CD4-positive, alpha-beta T cell treated with Interleukin-21 for 1 hour (primary cell): ENCODE measurements at places on chromosomes 3 and 15.

DNA sequence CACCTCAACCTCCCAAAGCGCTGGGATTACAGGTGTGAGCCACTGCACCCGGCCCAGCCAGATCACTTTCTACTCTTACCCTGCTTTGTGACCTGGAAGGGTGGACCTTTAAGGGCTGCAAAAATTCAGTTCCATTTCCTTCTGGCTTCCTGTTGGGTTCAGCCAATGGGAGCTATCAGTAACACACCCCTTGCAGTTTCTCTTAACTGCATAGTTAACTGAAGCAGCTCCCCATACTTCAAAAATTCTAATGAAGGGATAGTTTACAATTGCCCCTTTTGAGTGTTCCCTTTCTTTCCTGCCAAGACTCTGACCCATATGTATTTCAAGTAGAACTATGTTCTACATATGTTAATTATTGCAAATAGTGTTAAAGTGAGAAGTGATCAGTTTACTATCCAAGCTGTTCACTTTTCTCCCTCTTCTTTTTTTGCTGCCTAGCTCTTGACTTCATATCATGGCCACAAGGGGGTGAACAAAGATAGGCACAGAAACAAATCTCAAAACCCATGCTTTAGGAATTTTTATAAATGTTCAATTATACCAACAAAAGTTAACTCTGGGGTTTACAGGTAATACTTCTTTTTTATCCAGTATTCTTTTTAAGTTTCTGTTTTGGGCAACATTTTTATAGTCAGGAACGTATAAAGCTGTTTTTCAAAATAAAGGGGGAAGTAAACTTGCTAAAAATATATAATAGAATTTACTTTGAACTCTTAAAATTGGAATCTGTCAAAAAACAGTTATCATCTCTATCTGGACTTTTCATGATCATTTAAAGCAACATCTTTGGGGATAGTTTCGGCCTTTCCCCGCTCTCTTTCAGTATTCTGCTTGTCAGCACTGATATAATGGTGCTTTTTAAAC lies 8.1 kb downstream of the PGBD4 start:
- peak; percentile 34 for DNase-seq

DNA sequence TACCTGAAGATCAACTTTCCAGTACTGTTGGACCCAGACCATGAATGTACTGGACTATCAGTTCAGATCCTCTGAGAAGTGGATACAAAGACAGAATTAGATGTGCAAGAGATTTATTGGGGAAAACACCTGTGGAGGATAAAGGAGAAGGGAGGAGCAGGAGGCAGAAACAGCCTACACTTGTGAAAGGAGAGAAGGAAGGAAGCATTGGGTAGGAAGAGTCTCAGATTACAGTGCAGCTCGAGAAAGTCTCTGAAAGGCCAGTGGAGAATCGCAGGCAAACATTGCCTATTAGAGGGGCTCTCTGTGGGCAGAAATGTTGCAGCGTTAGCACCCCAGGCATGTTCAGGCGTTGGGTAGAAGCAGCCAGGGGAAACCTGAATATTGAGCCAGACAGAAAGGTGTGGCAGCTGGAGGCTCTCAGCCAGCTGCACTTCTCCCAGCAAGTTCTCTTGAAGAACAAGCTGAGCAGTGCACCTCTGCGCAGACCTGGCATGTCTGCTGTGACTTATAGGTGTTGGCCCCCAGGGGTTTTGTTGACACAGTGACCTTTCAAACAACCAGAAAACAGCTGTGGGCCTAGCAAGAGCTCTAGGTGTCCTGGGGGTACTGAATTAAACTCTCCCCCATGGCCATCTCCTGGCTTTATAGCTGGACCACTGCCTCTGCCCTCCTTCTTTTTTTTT lies 7.0 kb downstream of the CHST14 start:
- DNase-seq = no peak

DNA sequence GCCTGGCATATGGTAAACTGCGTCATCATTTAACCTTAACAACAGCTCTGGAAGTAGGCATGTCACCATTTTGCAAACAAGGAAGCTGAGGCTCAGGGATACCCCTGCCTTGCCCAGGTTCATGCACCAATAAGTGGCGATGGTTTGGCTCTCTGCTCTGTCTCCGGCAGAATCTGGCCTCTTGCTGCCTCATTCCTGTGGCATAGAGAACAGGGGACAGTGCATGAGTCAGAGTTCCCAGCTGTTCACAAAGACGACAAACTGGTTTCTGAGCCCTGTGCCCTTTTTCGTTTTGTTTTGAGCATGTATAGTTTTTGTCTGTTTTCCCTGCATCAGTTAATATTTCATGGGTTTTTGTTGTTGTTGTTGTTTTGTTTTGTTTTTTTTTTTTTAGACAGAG lies 236.8 kb downstream of the OPA1 start:
- no peak for DNase-seq

GRCh38 chr3:25386686-25387255 lies 41.3 kb upstream of the RARB start:
- no peak for DNase-seq

GRCh38 chr15:56371495-56372147 lies 6.4 kb downstream of the TEX9 start:
- no peak for DNase-seq

GRCh38 chr15:87871731-87872320 lies 384.7 kb downstream of the NTRK3 start:
- DNase-seq = no peak

DNA sequence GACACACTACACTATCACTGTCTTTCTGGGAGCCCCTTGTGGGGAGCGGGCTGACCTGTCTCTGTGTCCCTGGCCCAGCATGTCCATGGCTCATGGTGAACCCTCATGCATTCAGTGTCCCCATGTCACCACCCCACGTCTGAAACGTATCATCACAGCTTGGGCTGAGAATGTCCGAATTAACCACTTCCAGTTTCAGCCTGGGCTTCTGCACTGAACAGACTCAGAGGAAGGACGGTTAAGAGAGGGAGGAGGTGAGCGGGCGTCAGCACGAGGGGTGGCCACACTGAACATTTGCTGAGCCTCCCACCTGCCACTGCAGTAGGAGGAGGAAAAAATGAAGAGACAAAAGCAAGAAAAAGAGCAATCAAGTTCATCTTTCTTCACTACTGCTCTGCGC lies 30.5 kb downstream of the ATP2B2 start:
- no peak for DNase-seq

- no peak for DNase-seq
Observed at GRCh38 chr3:14687360-14687759, 12.4 kb downstream of the C3orf20 start.

DNA sequence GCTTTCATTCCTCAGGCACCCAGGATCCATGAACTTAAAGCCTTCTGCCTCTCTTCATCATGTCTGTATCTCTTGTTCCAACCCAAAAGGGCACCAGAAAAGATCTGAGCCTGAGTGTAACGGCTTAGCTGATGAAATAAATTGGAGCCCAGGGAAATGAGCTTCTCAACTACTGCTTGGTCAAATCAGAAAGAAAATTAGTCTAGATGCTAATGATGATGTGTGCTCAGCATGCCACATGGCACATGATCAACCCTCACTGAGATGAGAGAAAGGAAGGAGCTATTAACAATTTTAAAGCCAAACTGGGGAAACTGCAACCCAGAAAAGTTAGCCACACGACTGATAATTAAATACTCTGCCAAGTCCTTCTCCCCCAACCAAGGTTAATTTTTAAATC lies 325.7 kb downstream of the CNTN3 start:
- no peak for DNase-seq

DNA sequence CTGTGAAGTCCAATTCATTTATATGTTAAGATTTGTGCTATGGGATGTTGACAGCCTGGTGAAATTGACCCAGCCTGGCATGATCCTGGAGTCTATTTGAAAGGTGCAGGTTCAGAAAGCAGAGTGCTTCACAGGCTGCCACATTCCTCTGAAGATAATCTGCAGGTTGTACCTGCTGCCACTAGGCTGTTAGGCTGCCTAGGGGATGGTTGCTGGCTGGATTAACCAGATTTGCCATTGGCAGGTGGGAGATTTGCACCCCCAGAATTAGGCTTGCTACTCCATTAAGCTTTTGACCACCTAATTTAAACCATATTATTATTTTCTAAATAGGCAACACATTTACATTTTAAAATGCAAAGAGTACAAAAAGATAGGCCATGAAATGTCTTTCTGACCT lies 85.8 kb upstream of the RASGRP1 start:
- no peak for DNase-seq

DNA sequence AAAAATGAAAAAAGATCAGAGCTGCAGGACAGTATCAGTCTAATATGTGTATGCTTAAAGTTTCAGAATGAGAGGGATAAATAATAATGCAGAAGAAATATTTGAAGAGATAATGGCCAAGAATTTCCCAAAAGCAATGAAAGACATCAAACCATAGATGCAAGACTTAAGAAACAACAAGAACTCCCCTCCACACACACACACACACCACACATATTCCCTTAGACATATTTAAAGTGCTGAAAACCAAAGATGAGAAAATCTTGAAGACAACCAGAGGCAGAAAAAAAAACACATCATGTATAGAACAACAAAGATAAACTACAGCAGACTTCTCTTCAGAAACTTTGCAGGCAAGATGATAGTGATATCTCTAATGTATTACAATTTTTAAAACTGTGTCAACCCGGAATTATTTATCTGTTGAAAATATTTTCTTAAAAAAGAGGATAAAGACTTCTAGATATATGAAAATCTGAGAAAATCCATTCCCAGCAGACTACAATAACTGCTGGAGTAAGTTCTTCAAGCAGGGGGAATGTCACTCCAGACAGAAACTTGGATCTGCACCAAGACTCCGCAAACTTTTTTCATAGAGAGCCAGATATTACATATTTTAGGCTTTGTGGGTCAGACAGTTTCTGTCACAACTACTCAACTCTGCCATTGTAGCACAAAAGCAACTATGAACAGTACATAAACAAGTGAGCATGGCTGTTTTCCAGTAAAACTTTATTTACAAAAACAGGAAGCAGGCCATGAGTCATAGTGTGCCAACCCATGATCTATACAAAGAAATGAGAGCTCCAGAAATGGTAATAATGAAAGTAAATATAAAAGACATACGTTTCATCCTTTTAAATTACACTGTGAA lies 223.4 kb upstream of the CGNL1 start:
- peak; percentile 13 for DNase-seq

- no peak for DNase-seq
Observed at GRCh38 chr15:88703533-88703932, 64.7 kb downstream of the ISG20 start.

- no peak for DNase-seq
Observed at GRCh38 chr3:66495668-66496045, 5.2 kb downstream of the LRIG1 start.

DNA sequence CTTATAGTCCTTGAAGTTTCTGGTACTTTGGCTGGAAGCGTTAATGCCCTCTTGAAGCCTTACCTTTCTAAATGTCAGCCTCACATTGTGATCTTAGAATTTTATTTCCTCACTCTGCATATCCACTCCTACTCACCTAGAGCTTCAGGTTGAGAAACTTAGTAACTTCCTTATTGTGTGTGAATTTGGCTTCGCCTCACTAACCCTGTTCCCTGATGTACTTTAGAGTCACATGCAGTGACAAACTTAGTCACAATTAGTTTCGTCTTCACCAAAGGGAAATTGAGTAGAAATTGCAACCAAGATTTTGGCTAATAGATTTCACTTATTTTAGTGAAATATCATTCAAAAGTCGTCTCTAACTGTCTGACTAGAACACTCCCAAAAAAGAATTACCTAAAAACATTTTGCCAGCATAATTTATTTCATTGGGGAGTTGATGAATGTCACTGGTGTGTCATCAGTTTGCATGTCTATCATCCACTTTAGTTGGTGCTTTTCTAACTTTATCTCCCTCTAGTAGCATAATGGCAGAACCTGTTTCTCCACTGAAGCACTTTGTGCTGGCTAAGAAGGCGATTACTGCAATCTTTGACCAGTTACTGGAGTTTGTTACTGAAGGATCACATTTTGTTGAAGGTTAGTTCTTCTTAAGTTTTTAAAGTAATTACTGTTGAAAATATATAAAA lies 960 bp downstream of the MFN1 start:
- no peak for DNase-seq

DNA sequence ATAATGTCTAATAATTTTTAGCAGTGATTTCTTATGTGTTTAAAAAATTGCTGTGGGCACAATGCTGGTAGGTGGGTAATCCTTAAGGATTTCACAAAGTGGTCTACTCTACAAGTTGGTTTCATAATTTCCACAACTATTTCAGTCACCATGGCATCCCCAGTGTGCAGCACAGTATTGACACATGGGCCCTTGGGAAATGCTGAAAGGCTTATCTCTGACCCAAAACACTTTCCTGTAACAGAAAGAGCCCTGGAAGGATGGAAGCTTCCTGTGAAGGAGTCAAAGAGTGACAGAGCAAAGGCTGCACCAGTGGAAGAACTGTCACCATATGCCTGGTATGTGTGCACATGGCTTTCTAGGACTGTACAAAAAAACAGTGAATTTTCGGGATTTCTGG lies 153.7 kb downstream of the ANO10 start:
- no peak for DNase-seq

- no peak for DNase-seq
Observed at GRCh38 chr15:67166280-67167009, 88.0 kb downstream of the AAGAB start.

DNA sequence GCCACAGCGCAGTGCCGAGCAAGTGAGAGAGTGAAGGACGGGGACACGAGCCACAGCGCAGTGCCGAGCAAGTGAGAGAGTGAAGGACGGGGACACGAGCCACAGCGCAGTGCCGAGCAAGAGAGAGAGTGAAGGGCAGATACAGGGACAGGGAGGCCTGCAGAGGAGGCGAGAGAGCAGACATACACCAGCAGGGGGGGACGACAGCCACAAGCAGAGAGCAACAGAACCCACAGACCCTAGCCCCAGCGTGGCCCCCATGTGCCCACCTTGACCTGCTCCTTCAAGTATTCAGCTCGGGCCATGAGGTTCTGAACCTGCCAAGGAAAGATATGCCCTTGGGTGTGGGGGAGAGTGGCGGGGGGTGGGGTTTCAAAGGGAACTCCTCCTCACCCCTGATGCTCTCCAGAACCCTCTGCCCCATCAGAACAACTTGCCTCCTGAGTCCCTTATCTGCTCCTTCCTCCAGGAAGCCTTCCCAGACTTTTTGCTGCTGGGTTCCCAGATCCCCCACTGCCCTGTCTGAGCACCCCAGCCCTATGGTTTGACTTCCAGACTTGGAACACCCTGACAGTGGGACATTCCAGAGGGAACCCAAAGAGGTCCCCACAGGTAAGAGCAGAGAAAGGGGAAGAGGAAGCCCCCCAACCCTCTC lies 5.3 kb downstream of the ULK3 start:
- no peak for DNase-seq

- DNase-seq = no peak
Observed at GRCh38 chr3:38528457-38528856, 32.3 kb downstream of the EXOG start.

GRCh38 chr3:147418371-147418781 lies 9.2 kb downstream of the ZIC1 start:
- DNase-seq = no peak

DNA sequence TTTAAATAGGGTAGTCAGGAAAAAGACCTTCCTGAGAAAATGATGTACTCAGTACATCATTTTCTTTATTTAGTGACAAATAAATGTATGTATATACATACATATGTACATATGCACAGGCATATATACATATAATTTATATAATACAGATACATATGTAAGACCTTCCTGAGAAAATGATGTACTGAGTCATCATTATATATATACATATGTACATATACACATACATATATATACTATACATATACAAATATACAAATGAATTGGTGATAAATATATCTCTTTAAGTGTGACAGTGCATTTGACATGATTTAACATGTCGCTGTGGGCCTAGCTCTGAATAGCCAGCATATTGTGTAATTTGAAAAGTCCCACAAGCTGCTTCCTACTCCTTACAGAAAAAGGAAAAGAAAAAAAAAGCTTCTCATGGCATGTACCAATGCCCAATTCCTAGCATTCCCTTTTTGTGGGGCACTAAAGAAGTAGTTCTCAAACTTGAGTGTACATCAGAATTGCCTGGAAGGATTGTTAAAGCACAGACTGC lies 208.1 kb upstream of the UMPS start:
- DNase-seq = no peak
